Pancreas (tissue), 10 donors: ENCODE measurements at places on chromosomes 6 and 20. TPM values are rescaled to one million over a fixed set of nuclear protein-coding genes. Genes with fewer than 3 reads are reported as not detected.

Gene RAET1L
- polyA plus RNA-seq, result not detected

Gene C6orf58
- polyA plus RNA-seq, result 0.23 TPM

Gene ANKRD66
- not detected for polyA plus RNA-seq

Gene PLAGL2
- polyA plus RNA-seq, result 4.4 TPM

Gene CLPSL2
- 0.61 TPM for polyA plus RNA-seq

Gene GNAS-AS1
- polyA plus RNA-seq, result 0.68 TPM

- no peak for DNase-seq
Measured at GRCh38 chr6:109513571-109514071, 30.6 kb upstream of the ZBTB24 start.

GRCh38 chr6:28585335-28585734, 59.7 kb downstream of the GPX5 start:
- DNase-seq, result no peak

DNA sequence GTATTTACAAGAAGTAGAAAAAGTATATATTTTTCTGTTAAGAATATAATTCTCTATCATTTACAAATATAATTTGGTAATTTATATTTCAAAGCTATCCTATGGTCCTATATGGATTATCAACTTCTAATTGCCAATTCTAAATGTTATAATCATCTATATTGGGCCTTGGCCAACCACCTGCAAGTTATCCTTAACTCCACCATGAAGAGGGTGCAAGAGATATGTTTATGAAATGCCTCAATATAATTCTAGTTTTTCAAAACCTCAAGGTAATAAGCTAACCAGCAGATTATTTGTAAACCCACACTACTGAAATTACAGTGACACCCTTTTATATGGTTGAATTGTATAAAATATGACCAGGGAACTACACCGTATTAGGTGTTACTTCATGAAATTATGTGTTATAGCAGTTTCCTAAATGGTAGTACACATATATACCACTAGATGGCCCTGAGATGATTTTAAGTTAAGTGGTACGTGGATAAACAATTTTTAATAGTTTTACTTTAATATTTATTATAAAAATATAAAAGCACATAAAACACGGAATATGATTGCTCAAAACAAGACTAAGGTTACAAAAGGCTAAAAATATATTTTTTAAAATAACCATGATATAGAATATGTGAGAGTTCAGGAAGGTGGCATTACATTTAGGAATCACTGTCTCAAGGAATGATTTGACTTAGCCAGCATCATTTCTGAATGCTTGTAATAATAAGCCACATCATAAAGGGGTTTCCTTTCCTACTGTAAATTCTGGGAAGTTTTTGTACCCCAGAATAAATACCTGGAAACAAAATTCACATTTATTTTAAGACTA, 9.8 kb upstream of the PNISR start:
- no peak for DNase-seq

DNA sequence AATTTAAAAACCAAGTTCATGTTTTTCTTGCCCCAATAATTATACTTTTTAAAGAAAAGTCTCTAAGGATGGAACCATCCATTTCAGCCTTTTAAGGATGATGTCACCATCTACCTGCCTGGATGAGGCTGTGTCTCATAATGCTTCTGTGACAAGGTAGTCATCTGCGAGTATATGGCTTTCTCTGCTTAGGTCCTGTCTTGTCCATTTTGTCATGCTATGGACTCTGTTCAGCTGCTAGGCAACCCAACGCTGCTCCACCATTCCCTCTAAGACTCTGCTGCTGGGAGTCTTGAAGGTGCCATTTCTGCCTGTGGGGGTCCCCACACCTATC, 459.8 kb upstream of the RUNX2 start:
- DNase-seq, result no peak

- DNase-seq, result no peak
Measured at GRCh38 chr6:31345026-31345730, 11.8 kb downstream of the HLA-B start.

GRCh38 chr20:62595491-62595890, 46.8 kb upstream of the SLCO4A1 start:
- peak; percentile 70 for DNase-seq

DNA sequence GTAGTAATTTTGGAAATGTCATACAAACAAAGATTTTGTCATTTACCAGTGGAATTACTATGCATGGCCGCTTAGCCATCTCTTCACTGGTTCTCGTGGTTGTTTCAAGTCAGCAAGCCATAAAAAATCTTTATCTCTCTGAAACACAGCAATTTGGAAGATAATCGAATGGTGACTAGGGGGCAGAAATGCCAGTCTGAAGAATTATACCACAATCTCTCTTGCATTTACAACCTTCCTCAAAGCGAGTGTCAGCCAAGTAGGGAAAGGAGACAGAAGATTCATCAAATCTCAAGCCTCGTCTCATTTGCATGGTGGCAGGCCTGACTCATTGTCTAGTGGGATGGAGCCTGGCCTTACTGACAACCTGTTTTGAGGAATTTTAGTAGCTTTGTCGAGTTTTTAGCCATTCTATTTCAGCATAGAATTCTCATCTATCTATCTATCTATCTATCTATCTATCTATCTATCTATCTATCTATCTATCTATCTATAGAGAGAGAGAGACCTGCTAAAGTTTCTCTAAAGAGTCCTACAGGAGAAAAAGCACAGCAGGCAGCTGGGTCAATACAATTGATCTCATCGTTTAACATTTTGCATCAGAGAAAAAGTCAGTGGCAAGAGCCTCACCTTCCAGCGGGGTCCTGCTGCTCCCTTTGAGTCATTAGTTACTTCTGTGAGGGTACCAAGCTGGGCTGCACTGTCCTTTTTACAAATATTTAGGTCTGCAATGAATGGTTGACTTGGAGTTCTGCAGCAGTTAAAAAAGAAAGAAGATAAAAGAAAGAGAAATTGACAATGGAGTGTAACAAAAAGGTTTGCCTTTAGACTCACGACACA, 572.8 kb downstream of the TFAP2A start:
- DNase-seq, result no peak

- DNase-seq, result no peak
Measured at GRCh38 chr6:18388271-18388670, 1.1 kb downstream of the RNF144B start.

DNA sequence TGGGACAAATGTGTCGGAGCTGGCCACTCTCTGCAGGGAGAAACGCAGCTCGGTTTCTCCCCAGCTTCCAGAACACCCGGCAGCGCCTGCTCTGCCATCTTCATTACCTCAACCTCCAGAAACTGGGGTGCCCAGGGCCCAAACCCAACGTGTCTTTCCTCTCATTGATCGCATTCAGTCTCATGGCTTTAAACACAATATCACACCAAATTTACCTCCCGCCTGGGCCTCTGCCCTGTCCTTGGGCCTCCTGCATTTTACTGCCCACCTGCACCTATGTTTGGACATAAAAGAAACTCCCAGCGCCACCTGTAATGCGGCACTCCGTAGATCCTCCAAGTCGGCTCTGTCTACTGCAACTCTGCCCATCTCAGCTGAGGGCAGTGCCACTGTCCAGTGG, 22.2 kb downstream of the SERPINB6 start:
- DNase-seq, result no peak

GRCh38 chr6:23633996-23634395, 492.0 kb upstream of the NRSN1 start:
- no peak for DNase-seq

- DNase-seq, result no peak
Measured at GRCh38 chr6:118485601-118486550, 62.2 kb upstream of the PLN start.

DNA sequence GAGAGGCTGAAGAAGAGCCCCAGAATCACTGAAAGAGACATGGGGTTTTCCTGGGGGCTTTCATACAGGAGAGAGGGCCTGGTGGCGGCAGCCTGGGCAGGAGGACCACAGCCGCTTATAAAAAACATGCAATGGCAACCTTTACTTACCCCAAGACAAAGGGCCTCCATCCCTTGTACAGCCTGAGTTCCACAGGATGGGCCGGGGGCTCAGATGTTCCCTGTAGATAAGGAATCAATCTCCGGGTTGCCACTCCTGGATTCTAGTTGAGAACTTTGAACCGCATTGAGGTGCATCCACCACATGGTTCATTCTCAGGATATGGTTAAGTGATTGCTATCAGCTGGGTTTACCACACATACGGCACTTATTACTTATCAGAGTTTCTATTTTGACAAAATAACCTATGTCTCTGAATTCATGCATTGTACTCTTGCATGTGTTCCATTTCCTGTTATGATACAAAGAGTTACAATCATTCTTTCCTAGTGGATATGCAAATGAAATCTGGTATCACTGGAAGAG, 677.6 kb downstream of the KIF16B start:
- no peak for DNase-seq

DNA sequence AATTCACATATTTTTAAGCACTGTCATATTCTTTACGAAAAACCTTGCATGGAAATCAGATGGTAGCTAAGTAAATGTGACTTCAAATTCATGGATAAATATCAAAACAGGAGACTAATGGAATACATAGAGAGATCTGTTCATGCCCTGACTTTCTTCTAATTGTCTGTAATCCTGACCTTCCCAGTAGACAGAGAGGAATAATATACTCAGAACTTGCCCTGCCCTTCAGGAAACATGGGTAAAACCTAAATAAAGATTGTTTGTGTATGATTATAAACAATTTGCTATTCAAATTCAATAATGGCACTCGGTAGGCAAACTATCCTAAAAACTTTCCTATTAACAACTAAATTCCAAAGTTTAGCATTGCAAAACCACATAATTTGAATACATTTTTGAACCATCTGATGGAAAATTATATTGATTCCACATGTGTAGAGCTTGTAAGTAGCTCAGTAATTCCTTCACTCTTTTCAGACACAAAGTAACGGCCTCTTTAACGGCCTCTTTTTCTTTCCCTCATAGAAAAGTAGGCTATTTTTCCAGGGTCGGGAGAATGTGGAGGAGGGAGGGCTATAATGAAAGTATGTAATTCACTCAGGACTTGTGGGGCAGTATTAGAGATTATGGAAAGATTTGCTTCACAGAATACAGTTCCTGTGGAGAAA, 227.6 kb downstream of the ALDH8A1 start:
- DNase-seq, result no peak

DNA sequence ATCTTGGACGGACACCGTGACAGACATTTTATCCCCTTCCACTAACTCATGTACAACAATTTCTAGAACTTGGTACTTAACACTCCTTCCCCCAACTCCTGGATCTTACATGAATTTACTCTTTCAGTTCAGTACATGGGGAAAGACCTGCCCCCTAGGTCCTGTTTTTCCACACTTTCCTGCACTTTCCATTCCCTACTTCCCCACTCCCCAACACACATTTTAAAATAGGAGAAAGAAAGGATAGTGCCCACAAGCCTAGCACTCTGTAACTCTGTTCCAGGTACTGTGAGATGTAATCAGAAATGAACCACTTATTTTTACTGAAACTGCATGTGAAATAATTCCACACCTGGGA, 1.3 kb downstream of the ADGRG6 start:
- no peak for DNase-seq

GRCh38 chr20:41631826-41632225, 13.6 kb upstream of the CHD6 start:
- DNase-seq, result no peak

DNA sequence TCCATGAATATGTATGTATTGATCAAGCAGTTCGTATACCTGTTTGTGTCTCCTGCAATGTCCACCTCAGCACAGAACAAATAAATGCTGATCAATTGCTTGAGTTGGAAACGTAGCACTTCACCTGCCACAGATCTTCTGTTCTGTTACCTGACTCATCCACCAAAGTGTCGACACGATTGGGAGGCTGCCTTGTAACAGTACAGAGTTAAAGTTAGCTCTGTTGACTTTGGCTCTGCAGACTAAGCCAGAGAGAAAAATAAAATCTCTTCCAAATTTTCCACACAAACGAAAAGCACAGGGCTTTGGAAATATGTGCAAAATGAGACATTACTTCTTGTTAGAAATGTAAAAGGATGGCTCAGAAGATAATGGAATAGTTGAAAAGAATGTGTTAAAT, 245.4 kb downstream of the NRN1 start:
- no peak for DNase-seq

DNA sequence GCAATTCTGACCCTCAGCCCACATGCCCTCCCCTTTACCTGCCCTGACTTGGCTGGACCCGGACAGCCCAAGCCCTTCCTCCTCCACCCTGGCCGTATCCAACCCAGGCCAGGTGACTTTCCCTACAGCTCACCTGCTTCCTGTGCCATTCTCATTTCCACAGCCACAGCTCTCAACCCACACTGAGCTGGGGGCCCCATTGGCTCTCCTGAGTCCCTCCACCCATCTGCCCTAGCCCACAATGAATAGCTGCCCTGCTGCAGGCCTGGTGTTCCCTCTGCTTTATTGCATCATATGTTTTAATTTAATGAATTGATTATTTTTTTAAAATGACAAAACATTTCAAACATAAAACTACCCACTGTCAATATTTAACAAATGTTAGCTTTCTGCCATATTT, 118.5 kb upstream of the BACH2 start:
- DNase-seq, result no peak

DNA sequence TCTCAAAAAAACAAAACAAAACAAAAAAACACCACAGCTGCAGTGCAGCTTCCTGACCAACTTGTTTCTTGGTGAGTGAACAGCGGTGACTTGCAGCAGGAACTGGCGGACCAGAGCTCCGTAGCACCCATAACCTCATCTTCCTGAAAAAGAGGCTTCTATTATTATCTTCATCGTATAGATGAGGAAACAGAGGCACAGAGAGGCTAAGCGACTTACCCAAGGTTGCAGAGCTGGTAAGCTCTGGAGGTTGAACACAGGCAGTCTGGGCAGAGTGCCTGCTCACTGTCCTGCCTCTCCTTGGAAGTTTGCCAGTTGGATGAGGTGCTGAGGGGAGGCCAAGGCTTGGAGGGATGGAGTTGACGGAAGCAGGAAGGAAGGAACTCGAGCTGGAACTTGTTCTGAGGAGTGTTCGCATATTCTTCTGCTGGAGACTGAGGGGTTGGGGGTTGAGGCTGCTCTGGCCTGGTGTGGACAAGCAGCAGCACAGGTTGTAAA, 47.9 kb upstream of the CCDC167 start:
- no peak for DNase-seq

DNA sequence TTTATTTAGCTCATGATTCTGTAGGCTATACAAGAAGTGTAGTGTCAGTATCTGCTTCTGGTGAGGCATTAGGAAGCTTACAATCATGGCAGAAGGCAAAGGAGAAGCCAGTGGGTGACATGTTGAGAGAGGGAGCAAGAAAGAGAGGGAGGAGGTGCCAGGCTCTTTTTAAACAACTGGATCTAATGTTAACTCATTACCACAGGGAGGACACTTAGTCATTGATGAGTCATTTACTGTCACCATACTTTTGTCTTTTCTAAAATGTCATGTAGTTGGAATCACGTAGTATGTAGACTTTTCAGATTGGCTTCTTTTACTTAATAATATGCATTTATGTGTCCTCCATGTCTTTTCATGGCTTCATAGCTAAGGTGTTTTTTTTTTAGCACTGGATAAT, 58.1 kb downstream of the NUS1 start:
- no peak for DNase-seq
